ENCODE measurements at places on chromosomes 13 and 19.
A peak's percentile ranks its signal among the peaks of the same experiment; 100 is the strongest.

- DNase-seq = no peak
These were observed 30.4 kb downstream of the GPC6 start for GRCh38 chr13:93256998-93257397.

- DNase-seq = no peak
These were observed 1.3 kb downstream of the ZNF616 start for GRCh38 chr19:52138278-52138982.

DNA sequence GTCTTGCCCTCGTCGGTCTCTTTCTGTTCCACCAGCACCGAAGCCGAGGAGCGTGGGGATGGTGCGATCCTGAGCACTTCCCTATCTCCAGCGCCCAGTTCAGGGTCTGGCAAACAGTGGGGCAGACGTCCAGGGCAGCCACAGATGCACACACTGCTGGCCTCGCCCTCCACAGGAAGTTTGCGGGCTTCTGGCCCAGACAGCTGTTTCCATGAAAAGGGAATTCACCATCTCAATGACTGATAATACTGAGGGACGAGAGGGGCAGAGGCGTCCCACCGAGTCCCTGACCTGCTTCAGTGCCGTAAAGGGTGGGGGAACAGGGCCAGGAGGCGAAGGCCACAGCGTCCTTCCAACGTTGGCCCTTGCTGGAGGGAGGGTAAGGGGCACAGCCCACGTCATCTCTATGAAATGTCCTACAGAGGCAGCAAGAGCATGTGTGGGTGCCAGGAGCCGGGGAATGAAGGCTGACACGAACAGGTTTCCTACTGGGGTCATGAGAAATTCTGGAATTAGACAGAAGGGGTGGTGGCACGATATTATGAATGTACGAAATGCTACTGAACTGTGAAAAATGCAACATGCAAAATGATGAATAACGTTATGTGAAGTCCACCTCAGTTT is 19.5 kb downstream of the SHC2 start:
- DNase-seq = no peak

DNA sequence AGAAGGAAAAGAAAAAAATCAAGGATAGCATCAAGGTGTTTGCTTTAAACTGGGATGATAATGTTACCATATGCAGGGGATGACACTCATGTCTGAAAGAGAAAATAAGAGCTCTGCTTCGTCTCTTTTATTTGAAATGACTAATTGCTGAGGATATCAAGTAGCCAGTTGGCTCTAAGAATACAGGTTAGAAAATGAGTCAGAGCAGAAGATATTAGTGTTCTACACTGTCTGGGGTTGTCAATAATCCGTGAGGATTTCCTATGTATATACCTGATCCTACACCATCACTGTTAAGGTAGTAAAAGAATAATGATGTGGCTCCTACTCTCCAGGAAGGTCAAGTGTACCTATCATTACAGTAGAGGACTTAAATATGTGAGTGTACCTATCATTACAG is 562.5 kb downstream of the GPC6 start:
- DNase-seq = no peak

DNA sequence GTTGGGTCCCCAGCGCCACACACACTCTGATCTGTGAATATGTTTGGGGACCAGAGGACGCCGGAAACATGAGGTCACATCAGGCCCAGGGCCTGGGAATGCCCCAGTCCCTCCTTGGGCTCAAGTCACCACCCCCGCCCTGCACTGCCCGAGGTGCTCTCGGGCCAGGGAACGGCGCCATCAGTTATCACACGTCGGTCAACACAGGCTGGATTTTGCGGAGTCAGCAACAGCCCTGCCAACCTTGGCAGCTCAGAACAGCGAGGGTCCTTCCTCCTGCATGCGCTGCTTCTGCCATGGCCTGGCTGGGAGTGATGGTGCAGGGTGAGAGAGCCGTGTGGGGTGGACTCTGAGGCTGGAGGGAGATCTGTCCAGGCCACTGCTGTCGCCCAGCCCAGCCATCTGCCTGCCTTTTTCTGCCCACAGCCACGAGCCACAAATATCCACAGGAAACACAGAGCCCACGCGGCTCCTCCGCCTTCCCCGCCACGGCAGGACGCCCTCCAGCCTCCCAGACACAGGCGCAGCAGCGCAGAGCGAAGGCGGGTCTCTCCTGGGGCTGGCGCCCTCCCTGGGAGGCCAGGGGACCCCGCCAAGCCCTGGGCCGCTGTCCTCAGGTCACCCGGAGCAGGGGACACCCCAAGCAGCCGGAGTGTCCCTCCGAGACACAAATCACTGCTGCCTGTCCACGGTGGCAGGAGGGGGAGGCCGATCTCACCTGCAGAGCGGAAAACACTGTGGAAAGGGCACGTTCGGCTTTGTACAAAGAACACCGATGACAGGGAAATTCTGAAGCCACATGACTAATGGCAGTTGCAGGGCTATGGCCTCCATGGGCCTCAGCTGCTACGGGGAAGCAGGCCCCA is 31.6 kb upstream of the CACTIN start:
- DNase-seq = no peak

DNA sequence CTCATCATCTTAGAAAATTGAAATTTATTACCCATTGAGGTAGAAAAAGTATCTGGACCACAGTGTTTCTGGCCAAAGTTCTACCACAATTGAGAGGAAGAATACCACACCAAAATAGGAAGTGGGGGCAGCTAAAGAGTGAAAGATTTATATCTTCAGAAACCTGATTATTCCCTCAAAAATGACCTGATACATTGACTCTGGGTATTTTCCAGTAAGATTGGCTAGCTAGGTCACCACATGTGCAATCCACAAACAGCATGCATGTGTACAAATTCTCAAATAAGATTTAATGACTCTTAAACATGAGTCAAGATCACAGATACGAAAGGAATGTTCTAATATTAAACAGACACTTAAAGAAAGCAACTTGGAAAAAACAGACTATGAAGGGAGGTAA is 1516.2 kb upstream of the PCDH20 start:
- no peak for DNase-seq

DNA sequence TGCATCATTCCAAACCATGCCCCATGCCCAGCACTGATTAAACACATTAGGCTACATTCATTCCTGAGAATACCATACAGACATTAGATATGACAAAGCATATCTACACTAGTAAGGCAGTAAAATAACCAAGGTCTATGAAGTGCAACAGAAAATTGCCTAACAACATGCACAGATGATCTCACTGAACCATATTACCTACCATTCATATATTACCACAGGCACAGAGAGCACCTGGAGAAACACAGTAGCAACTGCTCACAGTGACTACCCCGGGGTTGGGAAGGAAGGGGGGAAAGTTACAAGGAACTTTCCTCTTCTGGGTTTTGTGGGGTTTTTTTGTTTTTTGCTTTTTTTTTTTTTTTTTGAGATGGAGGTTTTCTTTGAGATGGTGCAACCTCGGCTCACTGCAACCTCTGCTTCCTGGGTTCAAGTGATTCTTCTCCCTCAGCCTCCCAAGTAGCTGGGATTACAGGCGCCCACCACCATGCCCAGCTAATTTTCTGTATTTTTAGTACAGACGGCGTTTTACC is 669.6 kb downstream of the UQCRFS1 start:
- no peak for DNase-seq

DNA sequence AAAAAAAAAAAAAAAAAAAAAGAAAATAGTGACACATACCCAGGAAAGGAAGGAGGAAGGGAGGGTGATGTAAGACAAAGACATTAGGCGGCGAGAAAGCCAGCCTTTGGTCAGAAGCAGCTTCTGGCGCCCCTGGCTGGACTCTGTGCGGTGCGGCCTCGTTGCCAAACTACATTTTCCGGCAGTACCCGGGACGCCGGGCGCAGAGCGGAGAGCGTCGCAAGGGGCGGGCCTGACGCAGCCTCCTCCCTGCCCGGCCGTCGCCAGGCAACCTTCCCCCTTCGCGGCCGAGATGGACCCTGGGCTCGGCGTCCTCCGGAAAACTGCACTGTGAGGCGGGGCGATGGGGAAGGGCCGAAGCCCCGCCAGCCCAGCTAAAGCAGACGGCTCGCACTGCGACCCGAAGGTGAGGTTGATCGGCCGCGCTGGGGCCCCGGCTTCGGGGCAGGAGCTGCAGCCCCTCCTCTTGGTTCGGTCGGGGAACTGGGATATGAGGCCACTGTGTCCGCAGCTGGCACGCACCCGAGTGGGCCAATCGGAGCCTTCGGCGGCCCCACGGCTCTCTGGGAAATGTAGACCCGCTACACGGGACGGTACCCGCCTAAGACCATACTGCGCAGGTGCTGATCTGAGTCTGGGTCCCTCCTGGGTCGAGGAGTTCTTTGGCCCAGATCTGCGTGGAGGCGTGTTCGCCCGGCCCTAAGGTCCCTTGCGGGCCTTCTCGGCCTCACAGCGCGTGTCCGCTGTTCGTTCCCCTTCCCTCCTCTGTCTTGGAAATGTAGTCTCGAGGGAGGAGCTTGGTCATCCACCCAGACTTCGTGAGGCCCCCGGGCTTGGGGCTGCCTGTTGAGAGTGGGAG is 2.3 kb upstream of the MZF1 start:
- DNase-seq = peak; percentile 68
